ENCODE measurements at places on chromosomes 13 and 19.

- no peak for DNase-seq
These were observed 695.6 kb downstream of the PCDH9 start for GRCh38 chr13:66534561-66534960.

DNA sequence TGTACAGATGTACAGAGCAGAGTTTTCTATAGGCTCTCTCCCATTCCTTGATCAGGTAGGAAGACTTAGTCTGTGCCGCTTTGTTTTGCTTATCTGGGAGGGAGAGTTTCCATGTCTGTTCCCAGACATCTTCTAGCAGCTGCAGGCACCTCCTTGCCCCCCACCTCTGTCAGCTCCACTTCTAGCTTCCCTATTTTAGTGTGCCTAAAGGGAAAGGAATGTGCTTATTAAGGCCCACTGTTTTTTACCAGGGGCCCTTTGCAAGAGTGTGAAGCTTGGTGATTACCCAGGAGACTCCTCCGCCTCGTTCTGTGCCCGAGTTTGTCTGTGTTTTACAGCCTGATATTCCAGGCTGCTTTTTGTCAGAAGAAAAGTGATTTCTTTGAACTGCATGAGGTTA lies 1984.4 kb downstream of the OLFM4 start:
- DNase-seq: no peak

DNA sequence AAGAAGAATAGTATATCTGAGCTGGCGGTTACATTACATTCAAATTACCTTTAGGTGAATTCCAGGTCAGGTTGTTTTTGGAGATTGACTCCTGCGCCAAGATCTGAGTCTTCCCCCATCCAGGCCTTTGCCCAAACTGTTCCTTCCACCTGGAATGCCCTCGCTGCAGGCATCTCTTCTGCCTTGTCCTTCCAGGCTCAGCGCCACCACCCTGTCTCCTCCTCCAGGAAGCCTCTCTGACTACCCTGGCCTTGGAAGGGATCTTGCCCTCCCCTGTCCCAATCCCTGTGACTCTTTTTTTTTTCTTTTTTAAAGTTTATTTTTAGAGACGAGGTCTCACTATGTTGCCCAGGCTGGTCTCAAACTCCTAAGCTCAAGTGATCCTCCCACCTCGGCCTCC lies 1.7 kb upstream of the HOMER3 start:
- no peak for DNase-seq

DNA sequence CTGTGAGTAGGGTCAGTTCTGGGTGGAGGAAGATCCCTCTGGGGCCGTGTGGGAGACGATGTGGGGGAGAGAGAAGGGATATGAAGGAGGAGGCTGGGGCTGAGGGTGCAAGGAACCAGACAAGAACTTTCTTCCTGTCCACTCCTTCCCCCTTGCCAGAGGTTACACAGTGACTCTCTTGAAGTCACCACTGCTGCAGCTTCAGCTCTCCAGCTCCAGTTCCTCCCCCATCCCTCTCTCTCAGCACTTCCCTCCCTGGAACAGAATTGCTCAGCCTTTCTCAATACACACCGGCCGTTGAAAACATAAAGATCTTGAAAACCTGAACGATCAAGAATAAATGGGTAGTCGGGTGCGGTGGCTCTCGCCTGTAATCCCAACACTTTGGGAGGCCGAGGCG lies 5.1 kb downstream of the ZSWIM9 start:
- DNase-seq: no peak

GRCh38 chr19:17762505-17763229 lies 11.4 kb downstream of the FCHO1 start:
- no peak for DNase-seq

DNA sequence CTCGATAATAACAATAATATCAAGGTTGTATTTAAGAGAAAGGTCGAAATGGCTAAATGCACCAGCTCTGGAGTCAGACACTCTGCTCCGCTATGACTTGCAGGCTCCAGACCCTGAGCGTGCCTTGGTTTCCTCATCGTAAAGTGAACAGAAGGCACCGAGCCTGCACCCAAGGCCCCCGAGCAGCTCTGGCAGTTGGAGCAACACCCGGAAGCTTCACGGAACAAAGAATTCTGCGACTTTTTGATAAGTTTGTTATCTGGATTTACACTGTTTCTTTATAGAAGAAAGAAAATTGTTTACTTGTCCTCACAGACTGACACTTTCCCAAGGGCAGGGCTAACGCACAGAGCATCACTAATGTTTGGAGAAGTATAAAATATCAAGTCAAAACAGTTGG lies 4.4 kb downstream of the GRTP1 start:
- DNase-seq: no peak

GRCh38 chr19:49335071-49335783 lies at the start of gene CD37:
CD37 (plus strand) TSS chr19:49335406; CDS start chr19:49335541, 135 bp downstream.
- DNase-seq: no peak

- no peak for DNase-seq
These were observed 53.2 kb downstream of the CRTC1 start for GRCh38 chr19:18736415-18737336.

- DNase-seq: no peak
These were observed 989 bp downstream of the TMEM145 start for GRCh38 chr19:42313840-42314755.

- DNase-seq: no peak
These were observed 198.2 kb downstream of the SLC7A1 start for GRCh38 chr13:29397265-29397664.

GRCh38 chr13:66076417-66076816 lies 1153.7 kb downstream of the PCDH9 start:
- DNase-seq: no peak

DNA sequence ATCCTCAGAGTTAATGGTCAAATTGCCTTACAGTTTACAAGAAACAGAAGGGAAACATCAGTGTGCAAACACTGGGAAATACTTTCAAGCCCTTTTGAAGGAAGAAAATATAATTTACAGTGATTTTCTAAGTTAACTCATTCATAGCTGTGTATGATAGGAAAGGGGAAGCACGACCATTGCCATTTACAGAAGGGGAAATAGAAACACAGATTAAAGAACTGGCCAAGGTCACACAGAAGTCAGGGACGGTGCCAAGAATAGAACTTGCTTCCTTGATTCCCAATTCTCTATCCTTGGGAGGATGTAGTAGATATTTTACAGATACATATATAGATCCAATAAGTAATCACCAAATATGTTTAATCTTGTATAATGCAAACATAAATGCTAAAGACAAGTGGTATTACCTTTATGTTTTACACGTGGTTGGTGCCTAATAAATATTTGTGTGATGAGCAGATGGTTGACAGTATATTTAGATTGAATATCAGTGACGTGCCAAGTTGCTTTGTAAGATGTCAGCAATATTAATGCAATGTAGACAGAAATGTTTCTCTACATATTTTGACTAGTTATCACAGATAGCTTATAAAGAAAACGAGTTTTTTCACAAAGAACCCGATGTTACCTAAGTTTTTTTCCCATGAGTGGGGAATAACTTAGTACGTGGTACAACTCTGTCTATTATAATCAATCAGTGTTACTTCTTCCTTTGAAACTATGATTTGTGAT lies 73.1 kb downstream of the FLT1 start:
- DNase-seq: no peak

- peak; percentile 41 for DNase-seq
These were observed at the start of gene DENND1C for GRCh38 chr19:6481541-6482342. DENND1C (minus strand) TSS chr19:6481787; CDS start chr19:6481695, 92 bp downstream.

- DNase-seq: no peak
These were observed 2.1 kb upstream of the VWA8 start for GRCh38 chr13:41962994-41963393.

DNA sequence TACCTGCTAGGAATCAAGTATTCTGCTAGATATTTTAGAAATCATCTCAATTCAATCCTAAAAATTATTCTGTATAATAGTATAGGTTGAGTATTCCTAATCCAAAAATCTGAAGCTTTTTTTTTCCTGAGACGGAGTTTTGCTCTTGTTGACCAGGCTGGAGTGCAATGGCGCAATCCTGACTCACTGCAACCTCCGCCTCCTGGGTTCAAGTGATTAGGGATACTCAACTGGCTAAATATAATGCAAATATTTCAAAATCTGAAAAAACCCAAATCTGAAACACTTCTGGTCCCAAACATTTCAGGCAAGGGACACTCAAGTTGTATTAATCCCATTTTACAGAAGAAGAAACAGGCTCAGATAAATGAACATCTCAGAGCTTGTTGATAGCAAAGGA lies 17.2 kb upstream of the USPL1 start:
- no peak for DNase-seq

DNA sequence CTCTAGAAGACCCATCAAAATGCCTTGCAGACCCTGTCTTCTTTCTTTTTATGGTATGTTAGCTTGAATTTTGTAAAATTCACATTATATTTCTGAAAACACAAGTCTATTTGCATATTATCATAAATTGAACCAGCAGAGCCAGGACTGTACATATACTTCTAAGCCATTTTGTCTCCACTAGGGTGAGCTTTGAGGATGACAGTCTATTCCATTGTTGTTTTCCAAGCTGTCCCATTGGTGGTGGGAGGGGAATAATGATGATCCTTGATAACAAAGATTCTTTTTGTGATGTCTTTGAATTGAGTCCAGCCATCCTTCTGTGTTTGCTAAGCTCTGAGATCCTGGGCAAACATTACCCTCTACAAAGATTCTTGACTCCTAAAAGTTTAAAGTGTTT lies 359.3 kb upstream of the PCDH20 start:
- DNase-seq: no peak

DNA sequence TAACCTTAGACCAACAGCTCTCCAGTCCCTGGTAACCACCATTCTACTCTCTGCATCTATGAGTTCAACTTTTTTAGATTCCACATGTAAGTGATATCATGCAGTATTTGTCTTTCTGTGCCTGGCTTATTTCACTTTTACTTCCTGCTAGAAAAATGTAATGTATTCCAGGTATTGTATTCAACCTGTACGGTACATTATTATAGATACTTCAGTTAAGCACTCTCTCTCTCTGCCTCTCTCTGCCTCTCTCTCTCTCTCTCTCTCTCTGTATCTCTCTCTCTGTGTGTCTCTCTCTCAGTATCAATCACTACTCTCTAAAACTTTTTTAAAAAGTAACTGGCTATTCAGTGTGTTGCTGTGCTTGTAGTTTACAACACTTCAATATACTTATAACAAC lies 8.4 kb downstream of the DACH1 start:
- DNase-seq: no peak

Measured in stimulated activated CD8-positive, alpha-beta memory T cell treated with anti-CD3 and anti-CD28 coated beads, Interleukin-4, amount 100 ng/mL, for 1 hour (primary cell).